ENCODE measurements at places on chromosomes 5 and 9.

DNA sequence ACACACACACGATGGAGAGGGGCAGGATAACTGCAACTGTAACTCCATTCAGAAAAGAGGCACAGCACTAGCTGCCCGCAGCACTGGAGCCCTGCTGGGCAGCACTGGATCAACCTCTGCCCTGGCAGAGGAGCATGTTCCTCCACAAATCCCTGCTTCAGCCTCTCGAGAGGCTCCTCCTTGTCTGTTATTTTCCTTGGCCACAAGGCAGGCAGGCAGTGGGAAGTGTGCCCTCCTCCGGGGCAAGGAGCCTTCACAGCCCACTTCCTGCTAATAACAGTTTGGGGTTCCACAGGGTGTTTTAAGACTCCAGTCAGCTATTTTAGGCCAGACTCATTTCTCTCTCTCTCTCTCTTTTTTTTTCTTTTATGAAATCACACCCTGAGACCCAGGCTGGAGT, 11.8 kb downstream of the FXN start:
- no peak for DNase-seq

DNA sequence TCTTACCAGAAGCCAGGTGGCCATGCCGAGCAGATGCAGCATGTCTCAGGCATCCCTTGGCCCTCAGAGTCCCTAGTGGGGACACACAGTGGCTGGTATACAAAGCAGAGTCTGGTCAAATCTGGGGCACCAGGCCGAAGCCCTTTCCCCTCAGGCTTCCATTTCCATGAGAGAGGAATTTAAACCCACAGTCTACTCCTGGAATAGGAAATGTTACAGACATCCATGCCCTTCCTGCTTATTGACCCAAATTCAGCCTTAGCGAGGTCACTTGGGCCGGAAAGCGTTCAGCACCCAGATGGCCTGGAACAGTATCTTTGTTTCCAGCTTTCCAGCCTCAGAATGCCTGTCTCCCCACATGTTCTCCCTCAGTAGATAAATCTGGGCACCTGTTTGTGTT, 131.7 kb downstream of the PIP5K1B start:
- no peak for DNase-seq

GRCh38 chr5:134327327-134327726, 39.6 kb downstream of the CDKL3 start:
- no peak for DNase-seq

DNA sequence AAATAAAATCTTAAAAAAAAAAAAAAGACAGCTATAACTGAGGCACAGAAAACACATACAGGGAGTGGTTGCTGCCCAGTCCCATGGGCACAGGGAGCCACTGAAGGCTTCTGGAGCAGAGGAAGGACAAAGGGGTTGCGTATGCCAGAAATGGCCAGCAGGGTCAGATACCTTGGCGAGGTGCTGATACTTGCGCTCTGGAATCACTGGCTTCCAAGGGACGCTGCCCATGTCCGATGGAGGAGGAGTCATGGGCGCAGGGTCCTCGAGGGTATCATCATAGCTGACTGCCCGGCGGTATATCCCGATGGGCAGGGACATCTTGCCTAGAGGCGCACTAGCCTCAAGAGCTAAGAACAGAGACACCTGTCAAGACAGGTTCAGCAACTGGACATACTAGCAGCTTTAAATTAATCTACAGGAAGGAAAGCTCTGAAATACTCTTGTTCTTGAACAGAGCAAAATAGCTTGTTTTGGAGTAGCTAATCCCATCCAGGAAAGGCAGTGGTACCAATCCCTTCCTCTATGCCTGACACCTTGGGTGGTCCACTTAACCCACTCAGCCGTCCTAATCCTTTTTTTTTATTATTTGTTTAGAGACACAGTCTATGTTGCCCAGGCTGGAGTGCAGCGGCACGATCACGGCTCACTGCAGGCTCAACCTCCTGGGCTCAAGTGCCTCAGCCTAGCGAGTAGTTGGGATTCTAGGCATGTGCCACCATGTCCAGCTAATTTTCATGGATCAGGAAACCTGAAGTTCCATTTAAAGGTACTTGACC, 6.0 kb downstream of the KIAA1191 start:
- DNase-seq = no peak

DNA sequence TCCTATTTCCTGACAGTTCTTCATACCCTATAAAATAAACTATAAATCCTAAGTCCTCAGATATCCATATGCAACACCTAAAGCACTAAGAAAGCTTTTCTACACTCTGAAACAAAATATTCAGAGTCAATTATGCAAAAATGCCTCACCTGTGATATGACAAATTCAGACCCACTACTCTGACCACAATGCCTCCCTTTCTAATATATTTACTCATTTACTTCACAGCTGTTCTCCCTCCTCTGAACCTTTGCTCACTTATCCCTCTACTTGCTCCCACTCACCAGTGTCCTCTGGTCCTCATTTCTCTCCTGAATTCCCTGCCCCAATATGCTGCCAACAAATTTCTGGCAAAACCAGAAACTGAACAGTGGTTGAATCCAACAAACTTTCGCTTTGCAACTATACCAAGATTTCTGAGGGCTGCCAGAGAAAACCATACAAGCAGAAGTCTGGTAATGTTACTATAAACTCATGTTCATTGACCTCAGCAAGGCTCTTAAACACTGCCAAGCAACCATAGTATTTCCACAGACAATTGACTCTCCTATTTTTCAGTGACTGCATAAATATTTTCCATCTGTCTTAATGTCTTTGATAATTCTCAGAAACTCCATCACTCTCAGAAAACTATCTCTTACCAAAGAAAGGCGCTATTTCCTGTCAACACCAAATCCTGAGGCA, 7.1 kb downstream of the CCNH start:
- DNase-seq = no peak

DNA sequence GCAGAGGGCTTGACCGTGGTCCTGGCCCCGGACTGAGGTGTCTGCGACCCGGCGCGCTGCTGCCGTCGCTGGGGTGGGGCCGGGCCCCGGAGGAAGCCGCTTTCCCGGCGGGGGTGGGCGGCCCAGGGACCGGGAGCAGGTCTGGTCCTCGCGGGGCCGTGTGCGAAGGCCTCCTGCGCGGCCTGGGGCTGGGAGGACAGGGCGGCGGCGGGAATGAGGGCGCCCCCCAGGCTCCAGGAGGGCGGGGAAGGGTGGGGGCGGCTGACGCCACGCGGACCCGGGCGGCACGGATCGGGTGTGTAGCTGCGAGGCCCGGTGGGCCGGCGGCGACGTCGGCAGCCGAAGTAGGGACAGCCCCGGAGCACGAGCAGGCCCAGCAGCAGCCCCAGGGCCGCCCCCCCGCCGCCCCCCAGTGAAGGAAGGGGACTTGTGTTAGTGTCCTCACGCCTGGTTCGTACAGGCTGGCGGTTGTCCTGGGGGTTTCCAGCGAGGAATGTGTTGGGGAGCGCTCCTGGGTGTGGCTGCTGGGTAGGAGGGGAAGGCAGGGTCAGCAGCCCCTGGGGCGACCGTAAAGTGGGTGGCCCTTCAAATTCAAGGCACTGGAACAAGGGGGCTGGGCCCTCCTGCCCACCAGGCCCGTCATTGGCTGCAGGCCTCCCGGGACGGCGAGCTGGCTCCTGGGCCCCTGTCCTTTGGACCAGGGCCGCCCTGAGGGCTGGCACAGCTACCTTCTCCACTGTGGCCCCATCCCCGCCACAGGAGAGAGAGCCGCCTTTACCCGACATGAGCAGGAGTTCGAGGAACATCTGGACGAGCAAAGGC, 597 bp upstream of the TMEM250 start:
- no peak for DNase-seq

DNA sequence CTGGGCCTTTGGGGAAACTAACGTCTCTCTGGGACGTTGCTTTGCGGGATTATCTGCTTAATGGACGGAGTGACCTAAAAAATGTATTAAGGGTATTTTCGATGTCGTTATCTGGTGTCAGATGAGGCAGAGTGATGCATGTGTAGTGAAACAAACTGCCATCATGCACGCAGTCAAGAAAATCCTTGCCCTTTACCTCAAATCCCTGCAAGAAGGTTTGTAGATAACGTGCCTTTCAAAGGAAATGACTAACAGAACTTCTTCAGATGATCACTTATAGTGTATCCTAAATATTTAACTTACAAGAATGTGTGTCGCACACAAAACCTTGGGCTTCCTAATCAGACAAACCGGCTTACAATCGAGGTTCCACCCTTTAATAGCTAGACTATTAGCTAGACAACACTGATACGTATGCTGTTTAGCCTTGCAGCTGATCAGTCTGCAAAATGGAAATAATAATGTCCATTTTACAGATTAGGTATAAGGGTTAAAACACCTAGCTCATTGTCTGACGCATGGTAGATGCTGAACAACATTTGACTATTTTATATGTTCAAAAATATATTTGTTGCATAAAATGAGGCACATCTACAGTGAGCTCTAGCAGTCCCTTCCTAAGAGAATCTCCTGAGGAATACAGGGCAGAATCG, 541 bp upstream of the TBCA start:
- DNase-seq = no peak

DNA sequence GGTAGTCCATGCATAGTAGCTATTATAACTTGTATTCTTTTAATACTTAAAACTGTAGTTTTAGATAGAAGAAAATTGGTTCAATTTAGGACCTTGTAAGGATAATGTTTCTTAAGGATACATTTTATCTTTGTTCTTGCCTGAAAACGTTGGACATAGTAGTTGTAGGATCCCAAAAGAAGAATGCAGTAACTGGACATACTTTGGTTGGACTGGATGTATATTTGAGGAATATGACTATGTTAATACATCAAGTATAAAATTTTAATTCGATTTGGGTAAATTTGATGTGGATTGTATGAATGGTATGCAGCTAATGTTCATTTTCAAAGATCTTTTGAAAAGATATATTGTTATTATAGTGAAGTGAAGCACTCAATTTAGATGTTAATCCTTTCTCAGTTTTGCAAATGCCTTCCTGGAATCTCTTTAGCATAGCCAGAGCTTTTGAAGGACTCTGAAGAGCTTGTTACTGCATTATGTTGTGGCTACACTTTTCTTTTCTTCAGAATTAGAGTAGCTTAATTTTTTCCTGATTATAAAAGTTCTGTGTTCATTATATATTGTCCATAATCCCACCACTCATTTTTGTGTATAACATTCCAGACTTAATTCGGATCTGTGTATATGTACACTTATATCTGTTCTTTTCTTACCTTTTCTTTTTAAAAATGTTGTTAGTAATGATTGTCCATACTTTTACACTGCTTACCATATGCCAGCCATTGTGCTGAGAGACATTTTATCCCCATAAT, 41.2 kb downstream of the LRRTM2 start:
- DNase-seq = peak; percentile 11

GRCh38 chr9:96188571-96188970, 113.4 kb downstream of the HSD17B3 start:
- no peak for DNase-seq

DNA sequence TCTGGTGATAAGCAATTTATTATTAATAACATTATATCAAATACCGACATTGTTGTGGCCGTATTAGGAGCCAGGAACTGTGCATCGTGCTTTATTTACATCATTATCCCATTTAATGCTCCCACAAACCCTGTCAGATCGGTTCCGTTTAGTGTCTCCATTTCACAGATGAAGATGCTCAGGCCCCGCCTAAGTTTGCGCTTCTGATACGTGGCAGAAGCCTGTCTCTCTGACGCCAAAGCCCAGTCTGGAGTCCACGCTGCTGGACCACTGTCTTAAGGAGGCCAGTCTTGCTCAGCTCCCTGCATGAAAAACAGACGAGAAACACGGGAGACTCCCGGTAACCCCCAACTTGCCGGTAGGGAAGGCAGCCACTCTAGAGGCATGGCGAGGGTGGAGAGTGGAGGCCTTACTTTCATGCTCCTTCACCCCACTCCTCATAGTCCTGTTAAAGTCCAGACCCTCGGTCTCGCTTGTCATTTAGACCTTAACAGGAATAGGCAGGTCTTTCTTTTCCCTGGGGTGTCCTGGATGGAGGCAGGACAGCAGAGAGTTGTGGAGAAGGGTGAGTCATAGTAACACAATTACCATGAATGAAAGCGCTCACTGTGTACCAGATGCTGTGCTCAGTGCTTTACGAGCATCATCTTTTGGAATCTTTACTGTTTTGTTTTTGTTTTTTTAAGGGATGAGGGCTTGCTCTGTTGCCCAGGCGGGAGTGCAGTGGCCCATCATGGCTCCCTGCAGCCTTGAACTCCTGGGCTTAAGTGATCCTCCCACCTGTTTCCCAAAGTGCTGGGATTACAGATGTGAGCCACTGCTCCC, 872 bp downstream of the TXNDC15 start:
- DNase-seq = no peak

DNA sequence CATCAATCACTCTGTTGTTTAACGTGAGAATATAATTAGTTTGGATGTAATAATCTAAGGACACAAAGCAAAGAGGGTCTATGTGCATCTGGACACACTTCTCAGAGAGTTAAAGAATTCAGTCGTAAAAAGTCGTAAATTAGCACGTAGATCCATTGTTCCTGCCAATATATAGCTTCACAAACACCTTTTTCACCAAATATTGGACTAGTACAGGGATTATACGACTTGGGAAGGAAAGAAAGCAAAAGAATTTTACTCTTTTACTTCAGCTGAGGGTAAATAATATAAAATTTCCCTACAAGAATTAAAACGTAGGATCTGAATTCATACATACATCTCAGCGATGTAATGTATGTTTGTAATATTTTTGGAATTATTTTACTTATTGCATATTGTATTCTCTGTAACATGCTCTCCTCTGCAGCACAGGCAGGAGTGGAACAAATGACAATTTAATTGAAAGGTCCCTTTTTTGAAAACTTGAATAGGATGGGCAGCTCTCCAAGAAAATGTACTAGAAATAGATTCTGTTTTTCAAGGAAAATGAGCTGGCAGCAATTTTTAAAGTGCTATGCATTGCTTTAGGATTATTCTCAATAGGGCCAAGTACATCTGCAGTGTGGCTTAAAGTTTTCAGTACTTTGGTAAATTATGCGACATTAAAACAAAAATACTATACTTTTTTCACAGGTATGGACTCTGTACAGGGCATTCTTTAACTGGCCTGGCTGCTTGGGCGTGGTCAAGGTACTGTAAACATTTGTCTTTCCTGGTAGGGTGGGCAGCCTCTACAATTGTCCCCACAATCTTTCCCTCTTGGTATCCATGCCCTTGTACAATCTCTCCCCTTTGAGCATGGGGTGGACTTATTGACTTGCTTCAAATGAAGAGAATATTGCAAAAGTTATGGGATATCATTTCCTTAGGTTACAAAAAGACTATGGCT, 39.7 kb upstream of the HSD17B4 start:
- DNase-seq = no peak

- DNase-seq = no peak
These were observed 18.6 kb downstream of the CD74 start for GRCh38 chr5:150394131-150394530.

- DNase-seq = no peak
These were observed 23.4 kb upstream of the FAM169A start for GRCh38 chr5:74889523-74890105.
